CD4-positive, alpha-beta T cell treated with Interleukin-6 at 100 ng/mL for 8 hours (primary cell): ENCODE measurements at places on chromosomes 3 and 15.
A peak's percentile ranks its signal among the peaks of the same experiment; 100 is the strongest.

DNA sequence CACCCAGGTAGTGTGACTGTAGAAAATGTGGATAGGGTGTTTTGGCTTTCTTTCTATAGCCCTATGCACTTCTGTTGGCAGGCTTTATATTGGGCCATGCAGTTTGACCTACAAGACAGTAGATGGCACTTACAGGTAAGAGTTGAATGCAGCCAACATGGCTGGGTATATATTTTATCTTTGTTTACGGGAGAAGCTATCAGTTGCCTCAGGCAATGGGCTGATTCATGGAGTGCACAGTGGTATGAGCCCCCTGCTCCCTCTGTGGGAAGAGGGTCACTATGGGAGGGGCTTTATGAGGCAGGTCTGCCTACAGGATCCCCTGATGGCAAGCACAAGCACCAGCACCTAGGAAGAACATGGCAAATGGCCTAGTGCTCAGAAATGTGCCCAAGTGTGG lies 301.2 kb upstream of the CDIN1 start:
- DNase-seq: no peak

DNA sequence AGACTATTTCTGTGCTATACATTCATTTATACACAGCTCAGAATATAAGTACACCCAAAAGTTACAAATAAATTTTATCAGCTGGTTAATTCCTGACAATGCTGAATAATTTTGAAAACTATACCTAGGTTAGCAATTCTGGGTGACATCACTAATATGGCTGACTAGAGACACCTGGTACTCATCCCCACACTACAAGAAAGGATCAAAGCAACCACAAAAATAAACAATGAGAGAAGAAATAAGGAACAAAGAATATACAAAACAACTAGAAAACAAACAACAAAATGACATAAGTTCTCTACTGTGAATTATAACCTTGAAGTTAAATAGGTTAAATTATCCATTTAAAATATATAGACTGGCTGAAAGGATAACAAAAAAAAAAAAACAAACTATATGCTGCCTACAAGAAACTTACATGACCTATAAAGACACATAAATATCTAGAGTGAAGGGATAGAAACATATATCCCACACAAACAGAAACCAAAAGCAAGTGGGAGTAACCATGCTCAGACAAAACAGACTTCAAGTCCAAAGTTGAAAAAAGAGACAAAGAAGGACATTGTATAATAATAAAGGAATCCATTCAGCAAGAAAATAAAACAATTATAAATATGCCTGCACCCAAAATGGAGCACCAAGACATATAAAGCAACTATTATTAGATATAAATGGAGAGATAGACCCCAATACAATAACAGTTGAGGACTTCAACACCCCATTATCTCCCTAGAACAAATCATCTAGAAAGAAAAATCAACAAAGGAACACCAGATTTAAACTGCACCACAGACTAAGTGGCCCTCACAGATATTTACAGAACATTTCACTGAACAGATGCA lies 57.8 kb downstream of the IMPG2 start:
- DNase-seq: no peak

GRCh38 chr3:59247402-59247841 lies 197.6 kb upstream of the CFAP20DC start:
- DNase-seq: no peak

DNA sequence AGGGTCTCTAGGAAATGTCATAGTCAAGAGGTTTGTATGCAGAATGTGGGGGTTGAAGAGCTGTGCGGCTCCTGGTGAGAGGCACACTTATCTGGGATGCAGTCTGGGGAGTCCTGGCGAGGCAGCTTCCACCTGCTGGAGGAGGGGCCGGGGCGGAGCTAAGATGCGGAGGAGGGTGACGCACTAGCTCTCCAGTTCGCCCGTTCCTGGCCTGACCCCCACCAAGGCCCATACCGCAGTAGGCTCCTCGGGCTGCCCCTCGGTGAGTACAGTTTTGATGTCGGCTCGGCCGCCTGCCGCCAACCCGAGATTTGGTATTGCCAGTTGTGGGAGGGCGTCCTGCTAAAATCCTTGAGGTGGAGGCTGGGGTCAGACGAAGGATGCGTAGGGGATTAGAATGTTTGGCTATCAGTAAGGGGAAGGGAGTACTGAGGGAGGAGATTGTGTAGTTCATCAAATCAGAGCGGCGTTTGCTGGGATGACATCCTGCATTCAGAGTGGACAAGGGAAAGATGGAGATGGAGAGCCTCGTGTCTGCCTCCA lies at the start of gene SCG5:
Gene SCG5 (plus strand): TSS at position 194 of the 543 bp plus-strand sequence. CDS start 1,883 bp downstream, outside the sequence.
- DNase-seq: no peak

GRCh38 chr3:108495717-108496116 lies 14.7 kb downstream of the MYH15 start:
- DNase-seq: no peak

GRCh38 chr3:124664804-124665203 lies 65.4 kb upstream of the UMPS start:
- DNase-seq: no peak

DNA sequence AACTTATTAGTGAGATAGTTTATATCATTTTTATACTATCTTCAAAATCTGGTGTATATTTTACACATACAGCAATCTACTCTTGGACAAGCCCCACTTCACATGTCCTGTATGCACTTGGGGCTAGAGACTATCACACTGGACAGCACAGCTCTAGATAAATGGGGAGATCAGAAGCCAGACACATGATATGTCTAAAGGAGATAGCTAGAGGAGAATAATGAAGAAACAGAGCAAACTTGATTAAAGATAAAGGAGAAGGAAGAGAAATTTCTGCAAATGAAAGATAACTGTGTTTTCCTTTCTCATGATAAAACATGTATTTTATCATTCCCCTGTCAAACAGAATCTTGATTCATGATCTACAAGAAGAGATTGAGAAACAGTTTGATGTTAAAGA lies 13.0 kb downstream of the CPA3 start:
- DNase-seq: no peak

GRCh38 chr3:57682284-57682683 lies 10.6 kb downstream of the DENND6A start:
- no peak for DNase-seq

GRCh38 chr15:34682674-34683073 lies 72.1 kb downstream of the GJD2 start:
- DNase-seq: no peak

- no peak for DNase-seq
Observed at GRCh38 chr3:61687206-61687605, 125.8 kb downstream of the PTPRG start.

DNA sequence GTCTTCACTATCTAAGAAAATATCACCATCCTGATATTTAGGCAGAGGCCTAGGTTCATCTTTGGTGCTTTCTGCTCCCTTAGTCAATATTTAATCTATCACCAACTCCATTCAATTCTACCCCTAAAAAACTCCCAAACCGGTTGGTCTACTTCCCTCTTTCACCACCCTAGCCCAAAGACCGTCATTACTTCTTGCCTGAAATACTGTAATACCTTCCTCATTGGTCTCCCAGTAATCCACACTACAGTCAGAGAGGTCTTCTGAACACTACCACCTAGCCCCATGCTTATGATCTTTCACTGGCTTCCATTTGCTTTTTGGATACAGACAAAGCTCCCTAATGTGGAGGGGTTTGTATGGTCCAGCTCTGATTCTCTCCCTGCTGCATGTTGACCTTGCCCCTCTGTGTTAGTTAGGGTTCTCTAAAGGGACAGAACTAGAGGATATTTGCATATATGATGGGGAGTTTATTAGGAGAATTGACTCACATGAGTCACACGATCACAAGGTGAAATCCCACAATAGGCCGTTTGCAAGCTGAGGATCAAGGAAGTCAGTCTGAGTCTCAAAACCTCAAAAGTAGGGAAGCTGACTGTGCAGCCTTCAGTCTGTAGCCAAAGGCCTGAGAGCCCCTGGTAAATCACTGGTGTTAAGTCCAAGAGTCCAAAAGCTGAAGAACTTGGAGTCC lies 36.4 kb upstream of the ATP2C1 start:
- no peak for DNase-seq

DNA sequence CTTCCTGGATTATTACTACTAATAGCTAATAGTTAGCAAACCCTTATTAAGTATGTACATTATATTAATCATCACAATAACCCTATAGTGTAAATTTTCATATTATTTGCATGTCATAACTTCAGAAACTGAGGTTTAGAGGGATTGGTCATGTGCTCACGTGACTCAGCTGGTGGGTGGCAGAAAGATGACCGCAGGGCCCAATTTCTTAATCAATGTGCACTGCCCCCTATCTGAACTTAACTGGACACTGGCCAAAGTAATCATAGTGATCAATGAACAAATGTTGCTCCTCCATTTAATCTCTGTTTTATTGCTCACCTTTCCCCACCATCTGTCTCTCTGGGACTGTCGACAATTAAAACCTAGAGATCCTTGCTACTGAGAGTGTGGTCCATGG lies 52.2 kb downstream of the PLD1 start:
- no peak for DNase-seq

GRCh38 chr15:78457101-78457500 lies 19.1 kb downstream of the IREB2 start:
- no peak for DNase-seq

GRCh38 chr15:40926659-40927494 lies 2.3 kb upstream of the DLL4 start:
- no peak for DNase-seq

DNA sequence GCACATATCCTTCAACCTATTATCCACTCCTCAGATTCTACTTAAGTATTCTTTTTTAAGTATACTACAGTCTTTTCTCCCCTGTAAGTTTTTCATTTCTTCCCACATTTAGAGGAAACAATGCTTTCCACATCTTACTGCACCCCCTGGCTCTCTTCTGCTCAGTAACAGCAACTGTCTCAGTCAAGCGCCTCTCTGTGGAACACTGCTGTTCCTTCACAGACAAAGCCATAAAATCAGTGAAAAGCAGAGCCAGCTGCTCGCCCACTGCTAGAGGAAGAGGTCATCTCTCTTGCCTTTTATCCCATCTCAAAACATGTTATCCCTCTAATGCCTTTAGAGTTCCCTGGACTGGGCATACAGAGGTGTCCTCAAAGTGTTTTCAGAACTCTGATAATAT lies 24.8 kb downstream of the SERP1 start:
- no peak for DNase-seq

DNA sequence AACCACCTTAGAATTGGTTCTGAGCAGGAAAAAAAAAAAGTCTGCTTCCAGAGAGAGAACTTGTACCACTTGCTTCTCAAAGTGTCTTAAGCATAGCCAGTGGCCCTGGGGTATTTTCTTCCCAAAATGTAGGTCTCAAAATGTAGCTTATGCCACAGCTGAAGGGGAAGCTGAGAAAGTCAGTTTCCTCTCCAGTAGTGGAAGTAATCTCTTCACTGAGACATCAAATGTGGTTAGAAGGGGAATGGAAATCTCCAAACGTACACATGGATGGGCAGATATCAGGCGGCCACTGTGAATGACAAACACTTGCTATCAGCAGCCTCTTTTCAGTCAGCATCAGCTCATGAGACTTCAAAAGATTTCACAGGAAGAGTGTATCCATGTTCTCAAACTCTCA lies 841.2 kb downstream of the TUSC7 start:
- DNase-seq: no peak

- DNase-seq: peak; percentile 78
Observed at GRCh38 chr15:65818927-65819562, 27.0 kb upstream of the DENND4A start.

- DNase-seq: no peak
Observed at GRCh38 chr15:101326462-101327146, 31.6 kb upstream of the SNRPA1 start.

DNA sequence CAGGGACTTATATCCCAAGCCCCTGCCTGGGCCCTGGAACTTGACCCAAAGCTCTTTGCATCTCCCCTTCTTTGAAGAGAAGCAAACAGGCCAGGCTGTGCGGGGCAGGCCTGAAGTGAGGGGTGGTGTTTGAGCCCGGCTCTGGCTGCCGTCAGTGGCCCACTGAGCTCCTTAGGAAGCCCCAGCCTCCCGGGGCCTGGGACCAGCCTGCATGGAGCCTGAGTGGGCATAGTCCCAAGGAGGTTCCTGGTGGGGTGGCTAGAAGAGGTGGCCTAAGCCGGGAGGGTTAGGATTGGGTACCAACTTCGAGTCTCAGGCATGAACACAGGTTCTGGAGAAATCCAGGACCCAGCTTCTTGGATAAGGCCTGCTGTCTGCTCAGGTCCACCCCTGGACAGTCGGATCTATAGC lies 6.4 kb downstream of the TMIE start:
- no peak for DNase-seq
